Activated CD8-positive, alpha-beta memory T cell treated with anti-CD3 and anti-CD28 coated beads, Interleukin-2, amount 50 U/mL, for 4 hours (primary cell): ENCODE measurements at places on chromosomes 2 and 18.

- DNase-seq = no peak
Observed at GRCh38 chr2:235357881-235358280, 136.0 kb upstream of the AGAP1 start.

GRCh38 chr2:57796527-57796926 lies 250.1 kb upstream of the VRK2 start:
- DNase-seq = no peak

DNA sequence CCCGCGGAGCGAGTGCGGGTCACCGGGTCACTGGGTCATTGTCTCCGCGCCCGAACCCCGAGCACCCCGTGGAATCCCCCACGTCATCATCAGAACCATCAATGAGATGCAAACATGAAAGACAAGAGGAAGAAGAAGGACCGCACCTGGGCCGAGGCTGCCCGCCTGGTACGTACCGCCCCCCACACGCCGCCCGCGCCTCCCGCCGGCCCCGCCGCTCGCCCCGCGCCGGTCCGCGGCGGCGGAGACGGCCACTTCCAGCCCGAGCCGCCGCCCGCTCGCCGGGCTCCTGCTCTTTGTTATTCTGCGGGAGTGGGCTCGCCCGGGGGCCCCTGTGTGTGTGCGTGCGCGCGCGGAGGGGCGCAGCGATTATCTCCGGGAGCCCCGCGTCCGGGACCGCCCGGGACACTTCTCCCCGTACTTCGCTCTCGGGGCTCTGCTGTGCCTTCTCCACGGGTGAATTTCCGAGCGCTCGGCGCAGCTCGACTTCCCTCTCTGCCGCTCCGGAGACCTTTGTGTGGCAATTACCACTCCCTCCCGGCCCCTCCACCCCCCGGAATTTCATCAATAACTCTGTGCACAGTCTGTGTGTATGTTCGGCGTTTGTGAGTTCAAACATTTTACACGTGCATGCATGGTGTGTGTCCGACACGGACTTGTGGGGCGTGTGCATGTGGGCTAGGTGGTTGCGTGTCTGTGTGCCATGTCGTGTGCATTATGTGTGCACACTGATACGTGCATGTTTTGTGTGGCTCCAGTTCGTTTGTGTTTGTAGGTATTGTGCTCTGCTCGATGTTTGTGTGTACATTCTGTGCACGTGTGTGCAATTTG lies 714 bp downstream of the ASXL3 start:
- DNase-seq = no peak

DNA sequence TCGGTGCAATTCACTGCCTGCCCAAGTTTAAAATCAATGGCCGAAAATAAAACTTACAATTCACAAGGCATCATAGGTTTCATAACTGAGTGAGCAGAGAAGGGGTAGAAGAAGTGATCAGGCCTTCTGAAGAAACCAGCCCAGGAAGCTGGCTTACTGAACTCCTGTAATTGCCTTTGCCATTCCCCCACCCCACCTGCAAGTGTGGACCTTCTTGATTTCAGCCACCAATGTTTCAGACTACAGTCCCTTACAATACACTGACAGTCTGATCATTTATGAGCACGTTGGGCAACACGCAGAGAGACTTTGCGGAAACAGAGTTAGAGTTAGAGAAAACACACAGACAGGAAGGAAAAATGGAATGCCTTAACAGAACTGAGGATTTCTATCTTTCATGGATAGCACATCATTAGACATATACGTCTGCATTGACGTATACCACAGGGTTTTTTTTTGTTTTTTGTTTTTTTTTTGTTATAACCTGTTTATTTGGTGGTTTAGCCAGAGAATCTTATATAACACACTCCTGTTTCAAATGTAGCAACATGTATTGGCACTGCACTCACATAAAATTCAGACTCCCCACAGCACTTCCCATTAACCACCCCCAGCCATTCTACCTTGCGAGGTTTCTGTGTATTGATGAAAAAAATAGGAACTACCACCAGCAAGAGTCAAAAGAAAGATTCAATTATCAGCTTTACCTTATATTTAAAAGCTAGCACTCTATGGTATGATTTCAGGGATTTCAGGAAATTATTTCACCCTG lies 126.4 kb downstream of the CACNB4 start:
- DNase-seq = no peak
